ENCODE measurements at places on chromosomes 12 and 14. TPM values are rescaled to one million over a fixed set of nuclear protein-coding genes. Genes with fewer than 3 reads are reported as not detected.

Gene TGM1
- polyA plus RNA-seq = not detected

DNA sequence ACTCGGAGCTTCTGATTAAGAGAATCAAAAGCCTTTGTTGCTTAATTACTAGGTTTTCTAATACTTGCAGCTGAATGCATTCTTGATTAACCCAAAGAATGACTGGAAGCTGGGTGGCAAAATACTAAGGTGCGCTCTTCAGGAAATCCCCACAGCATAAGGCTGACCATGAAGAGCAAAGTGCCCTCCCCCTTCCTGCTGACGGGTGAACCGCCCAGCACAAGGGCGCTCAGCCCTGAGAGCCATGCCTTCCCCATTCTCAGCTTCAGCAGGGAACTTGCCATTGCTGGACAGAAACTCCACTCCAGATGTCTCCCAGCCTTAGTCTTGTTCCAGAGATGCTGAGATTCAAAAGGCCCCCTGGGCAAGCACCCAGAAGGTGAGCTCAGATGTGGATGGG is 27.2 kb upstream of the FBRSL1 start:
- peak; percentile 21 for DNase-seq

Gene IFNG-AS1
- polyA plus RNA-seq = not detected

DNA sequence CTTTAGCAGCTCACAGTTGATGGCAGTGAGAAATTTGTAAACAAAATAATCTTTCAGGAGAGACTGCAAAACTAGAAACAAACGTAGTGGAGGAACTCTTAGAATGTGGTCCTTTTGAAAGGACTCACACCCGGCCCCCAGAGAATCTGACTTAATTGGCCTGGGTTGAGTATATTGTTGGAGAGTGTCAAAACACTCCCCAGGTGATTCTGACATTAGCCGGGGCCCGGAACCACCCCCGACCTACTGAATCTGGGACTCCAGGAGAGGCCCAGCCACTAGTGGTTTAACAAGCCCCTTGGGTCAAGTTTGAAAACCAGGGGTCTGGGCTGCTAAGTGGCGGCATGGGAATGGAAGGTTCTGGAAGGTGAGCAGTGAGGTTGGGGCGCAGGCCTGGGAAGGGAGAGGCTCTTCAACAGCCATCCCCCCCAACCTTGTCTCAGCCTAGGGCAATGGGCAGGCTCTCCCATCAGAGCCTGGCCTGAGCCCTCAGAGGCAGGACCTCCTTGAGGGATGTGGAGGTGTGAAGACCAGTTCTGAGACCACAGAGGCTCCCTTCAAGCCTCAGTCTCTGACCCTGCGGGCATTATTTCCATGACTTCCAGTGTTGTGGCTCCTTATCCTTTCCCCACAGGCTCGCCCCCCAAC is 1.1 kb upstream of the ELK3 start:
- DNase-seq = no peak

GRCh38 chr12:49327887-49328286 is 4.8 kb downstream of the TROAP start:
- DNase-seq = no peak

DNA sequence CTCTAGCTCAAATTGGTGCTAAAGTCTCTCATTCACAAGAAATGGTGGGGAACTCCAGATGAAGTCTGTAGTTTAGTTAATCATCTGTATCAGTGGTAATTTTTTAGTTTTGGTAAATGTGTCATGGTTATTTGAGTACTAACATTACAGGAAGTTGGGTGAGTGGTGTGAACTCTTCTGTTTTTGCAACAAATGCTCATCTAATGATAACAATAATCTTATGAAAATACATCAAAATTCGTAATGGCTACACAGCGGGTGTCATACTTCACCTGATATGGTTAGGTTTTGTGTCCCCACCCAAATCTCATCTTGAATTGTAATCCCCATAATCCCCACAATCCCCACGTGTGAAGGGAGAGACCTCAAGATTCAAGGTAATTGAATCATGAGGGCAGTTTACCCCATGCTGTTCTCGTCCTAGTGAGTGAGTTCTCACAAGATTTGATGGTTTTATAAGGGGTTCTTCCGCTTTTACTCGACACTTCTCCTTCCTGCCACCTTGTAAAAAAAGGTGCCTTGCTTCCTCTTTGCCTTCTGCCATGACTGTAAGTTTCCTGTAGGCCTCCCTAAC is 209.3 kb upstream of the FOXN3 start:
- peak; percentile 54 for DNase-seq

DNA sequence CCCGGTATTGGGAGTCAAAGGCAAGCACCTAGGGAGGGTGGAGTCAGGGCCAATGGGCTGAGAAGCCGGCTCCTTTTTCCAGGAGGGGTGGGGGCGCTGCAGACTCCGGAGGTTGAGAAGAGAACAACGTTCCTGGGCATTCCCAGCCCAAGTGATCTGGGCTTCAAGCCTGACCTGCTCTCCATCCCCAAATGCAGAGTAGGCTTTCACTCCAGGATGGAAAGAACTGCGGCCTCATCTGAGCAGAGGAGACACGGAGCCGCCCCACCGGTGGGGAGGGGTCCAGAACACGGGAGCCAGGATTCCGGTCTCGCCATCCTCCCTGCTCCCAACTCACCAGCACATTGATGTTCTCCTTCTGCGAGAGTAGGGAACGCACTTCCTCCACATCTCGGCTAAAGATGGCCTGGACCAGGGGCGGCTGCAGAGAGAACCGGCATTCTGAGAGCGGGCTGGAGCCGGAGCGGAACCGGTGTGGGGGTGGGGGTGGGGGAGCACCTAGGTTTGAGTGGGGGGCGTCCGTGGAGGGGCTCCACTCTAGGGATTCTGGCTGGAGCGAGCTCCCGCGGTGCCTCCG is 605 bp downstream of the ANKRD52 start:
- no peak for DNase-seq

DNA sequence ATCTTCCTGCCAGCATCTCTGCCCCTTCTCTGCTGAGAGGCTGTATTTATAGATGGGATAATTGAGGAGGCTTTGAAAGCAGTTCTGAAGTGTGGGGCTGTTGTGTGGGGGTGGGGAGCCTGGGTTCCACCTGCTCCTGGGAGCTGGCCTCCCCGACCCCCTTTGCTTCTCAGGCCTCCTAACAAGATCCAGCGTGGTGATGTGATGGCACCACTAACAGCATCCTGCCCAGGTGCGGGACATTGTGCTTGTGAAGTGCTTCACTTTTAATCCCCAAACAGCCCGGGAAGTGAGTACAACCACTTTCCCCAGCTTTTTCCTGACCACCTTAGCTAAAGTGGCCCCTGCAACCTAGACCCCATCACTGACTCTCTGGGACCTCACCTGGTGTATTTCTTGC is 95.1 kb upstream of the NRXN3 start:
- no peak for DNase-seq

- DNase-seq = no peak
Observed at GRCh38 chr14:89185919-89186855, 230.8 kb downstream of the FOXN3 start.

GRCh38 chr12:90004319-90005074 is 295.9 kb upstream of the ATP2B1 start:
- DNase-seq = no peak

DNA sequence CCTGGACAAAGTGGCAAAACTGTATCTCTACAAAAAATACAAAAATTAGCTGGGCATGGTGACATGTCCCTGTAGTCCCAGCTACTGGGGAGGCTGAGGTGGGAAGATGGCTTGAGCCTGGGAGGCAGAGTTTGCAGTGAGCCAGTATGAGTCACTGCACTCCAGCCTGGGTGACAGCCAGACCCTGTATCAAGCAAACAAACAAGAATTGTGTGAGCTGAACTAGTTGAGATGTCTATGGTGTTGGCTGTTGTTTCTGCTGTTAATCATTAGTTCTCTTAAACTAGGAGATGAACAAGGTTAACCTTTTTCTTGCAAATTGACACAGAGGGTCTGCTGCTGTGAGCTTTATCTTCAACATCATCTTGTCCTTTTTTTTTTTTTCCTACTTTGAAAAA is 23.6 kb downstream of the RASSF3 start:
- peak; percentile 65 for DNase-seq

- no peak for DNase-seq
Observed at GRCh38 chr12:3341594-3341993, 149.4 kb upstream of the PRMT8 start.

DNA sequence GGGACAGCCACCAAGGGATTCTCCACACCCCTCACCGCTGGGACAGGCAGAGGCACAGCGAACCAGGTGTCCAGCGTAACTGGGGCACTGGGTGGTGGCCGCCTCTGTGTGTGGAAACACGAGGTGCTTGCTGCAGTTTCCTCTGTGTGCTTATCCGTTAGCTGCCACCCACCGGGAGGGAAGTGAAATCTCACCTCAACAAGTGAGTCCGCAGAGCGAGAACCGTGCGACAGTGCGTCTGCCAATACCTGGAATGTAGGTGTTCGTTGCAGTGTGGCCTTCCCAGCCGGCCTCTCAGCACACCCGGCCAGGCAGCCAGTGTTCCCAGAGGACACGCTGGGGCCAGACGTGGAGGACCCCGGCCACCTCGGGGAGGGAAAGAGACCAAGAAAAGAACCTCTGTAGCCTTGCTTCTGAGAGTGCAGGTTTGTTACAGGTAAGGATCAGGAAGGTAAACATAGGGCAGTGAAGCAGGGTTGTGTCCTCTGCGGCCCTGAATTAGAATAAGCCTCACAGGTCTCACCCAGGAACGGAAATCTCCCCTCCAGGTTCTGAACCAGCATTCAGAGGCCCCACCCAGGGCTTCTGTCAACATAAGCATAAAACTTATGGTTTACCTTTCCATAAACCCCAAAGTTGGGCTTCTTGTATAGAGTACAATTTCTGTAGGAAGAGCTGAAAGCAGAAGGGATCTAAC is 1.5 kb downstream of the BCL2L14 start:
- DNase-seq = no peak

GRCh38 chr12:124923905-124924734 is 9.7 kb upstream of the UBC start:
- DNase-seq = no peak

- no peak for DNase-seq
Observed at GRCh38 chr12:79326663-79327062, 364.1 kb downstream of the PAWR start.

Gene CLEC9A
- not detected for polyA plus RNA-seq

DNA sequence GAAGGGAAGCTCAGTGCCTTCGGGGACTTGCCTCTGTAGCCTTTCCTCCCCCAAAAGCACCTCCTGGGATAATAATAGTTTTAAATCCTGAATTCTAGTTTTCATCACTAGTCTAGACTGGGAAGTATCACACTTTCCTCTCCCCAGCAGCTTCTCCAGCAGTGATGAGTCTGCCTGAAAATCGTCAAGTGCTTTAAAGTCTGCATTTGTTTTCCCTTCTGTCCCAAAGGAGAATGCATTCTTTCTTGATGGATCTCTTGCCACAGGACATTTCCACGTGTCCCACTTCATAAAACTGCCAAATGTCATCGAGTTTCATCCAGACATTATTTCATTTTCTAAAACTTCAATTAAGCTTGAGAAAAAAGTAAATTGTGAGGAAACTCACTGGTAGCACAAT is 15.0 kb downstream of the CSRP2 start:
- DNase-seq = no peak

Gene ZCRB1
- polyA plus RNA-seq = 5.3 TPM

- no peak for DNase-seq
Observed at GRCh38 chr14:99831303-99831702, 38.1 kb downstream of the EML1 start.

DNA sequence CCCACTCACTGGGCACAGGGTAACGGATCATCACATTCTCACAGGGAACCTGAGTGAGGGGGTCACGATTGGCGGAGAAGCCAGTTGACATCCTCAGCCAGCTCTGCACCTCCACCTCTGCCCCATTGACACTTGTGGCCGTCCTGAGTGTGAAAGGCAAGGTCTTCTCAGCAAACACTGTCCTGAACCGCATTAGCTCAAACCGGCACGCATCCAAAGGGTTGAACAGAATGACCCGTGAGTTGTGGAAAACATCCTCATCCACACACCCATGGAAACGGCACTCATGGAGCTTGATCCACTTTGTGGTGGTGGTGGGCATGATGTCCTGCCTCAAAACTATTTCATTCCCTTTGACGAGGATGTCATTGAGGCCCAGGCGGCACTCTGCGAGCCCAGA is 56.3 kb upstream of the GTF2A1 start:
- DNase-seq = no peak

GRCh38 chr14:37443461-37443860 is 151.6 kb downstream of the FOXA1 start:
- no peak for DNase-seq

DNA sequence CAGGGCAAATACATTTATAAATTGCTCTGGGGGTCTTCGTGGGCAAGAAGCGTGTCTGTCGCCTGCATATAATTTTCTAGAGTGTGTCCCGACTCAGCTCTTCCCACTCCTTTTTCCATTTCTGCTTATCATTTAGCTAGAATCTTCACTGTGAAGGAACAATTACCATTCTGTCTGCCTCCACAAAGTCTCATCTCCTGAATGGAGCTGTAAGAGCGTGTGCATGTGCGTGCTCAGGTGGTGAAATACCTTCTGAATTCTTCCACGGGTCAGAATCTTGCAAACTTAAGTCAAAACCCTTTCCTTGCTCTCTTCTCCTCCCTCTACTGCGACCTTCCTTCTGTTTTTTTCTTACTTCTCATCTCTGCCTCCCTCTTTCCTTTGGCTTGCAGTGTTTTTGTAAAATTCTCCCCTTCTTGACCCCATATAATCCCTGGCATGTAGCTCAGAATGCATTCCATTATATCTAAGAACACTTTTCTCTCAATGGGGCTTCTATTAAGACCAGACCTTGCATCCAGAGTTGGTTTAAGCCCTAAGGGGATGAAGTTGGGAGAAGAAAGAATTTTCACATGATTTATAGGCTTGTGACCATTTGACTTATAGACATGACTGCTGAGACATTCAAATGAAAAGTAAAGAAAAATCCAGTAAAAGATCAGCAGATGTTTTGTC is 25.0 kb upstream of the GSG1 start:
- no peak for DNase-seq

Gene GEMIN2
- 6.1 TPM for polyA plus RNA-seq

DNA sequence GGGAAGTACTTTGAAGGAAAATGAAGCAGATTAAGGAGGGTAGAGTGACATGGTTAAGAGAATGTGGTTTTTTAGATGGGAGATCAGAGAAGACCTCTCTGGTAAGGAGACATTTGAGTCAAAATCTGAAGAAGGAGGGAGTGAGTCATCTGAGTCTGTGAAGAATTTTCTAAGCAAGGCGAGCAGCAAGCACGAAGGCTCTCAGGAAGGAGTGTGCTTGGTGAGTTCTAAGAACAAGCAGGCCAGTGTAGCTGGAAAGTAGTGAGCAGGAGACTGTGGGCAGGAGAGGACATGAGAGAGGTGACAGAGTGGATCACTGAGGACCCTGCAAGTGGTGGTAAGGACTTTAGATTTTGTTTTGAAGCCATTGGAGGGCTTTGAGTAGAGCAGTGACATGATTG is 76.3 kb upstream of the FUT8 start:
- no peak for DNase-seq

- DNase-seq = no peak
Observed at GRCh38 chr14:102908766-102909455, 13.6 kb upstream of the AMN start.

DNA sequence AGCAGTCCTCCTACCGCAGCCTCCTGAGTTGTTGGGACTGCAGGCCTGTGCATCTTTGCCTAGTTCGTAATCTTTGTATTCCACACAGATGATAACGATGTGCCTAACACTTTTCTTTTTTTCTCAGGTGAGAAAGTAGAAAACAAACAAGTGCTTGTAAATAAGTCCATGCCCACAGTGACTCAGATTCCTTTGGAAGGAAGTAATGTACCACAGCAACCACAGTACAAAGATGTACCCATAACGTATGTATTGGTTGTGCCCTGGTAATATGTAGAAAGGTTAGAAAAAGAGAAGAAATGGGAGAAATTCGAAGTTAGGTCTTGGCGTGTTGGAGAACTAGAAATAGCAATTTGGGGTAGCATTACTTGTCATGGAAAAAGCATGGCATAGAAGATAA is 101.6 kb downstream of the POLR3B start:
- no peak for DNase-seq
